ENCODE measurements at places on chromosomes 1 and 21.

DNA sequence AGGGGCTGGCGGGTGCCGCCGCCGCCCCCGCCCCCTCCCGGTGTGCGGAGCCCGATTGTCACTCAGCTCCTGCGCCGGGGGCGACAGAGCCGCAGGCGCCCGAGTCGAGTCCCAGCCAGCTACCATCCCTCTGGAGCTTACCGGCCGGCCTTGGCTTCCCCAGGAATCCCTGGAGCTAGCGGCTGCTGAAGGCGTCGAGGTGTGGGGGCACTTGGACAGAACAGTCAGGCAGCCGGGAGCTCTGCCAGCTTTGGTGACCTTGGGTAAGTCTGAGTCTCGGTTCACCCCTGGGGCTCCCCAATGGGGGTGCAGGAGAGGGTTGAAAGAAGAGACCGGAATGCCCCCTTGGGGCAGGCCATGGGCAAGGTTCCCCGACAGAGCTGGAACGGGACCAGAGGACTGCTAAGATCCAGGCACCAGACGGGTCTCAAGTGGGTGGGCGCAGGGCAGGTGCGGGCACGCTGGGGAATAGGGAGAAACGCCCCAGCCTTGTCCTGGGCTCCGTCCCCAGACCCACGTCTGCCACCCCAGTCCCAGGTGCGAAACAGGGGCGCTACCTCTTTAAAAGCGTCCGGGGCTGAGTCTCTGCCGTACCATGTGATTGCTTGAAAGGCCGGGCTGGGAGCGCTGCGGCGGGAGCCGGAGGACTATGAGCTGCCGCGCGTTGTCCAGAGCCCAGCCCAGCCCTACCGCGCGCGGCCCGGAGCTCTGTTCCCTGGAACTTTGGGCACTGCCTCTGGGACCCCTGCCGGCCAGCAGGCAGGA is at the start of gene ADORA1:
ADORA1 (plus strand) TSS at position 61 of the 765 bp plus-strand sequence. CDS start 1,116 bp downstream, outside the sequence.
- peak; percentile 37 for DNase-seq

DNA sequence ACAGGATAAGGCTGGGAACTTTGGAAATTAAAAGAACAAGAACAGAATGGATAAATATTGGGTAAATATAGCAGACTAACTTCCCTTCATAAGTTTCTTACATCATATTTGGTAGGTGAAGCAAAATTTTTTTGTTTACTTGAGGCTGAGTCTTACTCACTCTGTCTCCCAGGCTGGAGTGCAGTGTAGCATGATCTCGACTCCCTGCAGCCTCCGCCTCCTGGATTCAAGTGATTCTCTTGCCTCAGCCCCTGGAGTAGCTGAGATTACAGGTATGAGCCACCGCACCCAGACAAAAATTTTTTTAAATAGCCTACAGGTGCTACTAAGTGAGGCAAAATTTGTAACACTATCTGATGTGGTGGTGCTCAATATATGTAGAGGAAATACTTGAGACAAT is 50.7 kb downstream of the TM2D1 start:
- no peak for DNase-seq

- no peak for DNase-seq
Measured at GRCh38 chr21:34827445-34828235, 158.8 kb downstream of the CLIC6 start.

GRCh38 chr1:247453245-247453644 is 4.7 kb downstream of the OR2B11 start:
- DNase-seq = no peak

GRCh38 chr1:246760422-246761347 is 36.5 kb downstream of the SCCPDH start:
- DNase-seq = no peak

DNA sequence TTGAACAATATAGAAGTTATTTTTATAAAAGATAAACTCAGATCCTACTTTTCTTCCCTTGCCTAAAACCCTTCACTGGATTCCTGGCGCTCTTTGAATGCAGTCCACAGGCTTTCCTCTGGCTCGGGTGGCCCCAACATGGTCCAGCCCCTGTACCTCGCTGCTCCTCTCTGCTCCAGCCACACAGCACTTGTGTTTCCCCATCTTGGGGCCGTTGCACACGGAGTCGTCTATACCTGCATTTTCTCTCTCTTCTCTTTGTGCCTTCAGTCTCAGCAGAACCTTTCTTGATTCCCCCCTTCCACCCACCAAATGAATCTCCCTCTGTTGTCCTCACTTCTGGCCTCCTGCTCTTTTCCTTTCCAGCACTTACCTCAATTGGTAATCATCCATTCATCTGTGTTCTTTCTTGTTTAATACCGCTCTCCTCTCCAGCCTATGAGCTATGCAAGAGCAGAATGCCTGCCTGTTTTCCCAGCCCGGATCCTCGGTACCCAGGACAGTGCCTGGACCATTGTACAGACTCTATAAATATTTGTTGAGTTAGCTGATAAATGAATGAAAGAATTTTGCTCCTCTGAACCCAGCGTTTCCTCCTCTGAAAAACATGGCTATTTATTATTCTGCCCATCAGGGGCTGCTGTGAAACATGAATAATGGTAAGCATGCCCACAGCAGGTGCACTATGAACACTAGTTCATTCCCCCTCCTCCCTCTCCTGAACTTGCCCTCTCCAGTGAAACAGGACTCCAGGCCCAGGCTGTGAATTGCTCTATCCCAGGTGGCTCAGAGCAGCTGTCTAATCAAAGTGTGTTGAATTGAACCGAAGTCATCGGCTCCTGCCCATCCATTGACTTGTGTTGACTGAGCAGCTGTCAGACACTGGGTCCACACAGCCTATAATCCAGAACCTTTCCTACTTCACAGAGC is 266.9 kb downstream of the PTPRU start:
- no peak for DNase-seq

GRCh38 chr1:147821883-147822282 is 61.5 kb upstream of the GJA5 start:
- no peak for DNase-seq

DNA sequence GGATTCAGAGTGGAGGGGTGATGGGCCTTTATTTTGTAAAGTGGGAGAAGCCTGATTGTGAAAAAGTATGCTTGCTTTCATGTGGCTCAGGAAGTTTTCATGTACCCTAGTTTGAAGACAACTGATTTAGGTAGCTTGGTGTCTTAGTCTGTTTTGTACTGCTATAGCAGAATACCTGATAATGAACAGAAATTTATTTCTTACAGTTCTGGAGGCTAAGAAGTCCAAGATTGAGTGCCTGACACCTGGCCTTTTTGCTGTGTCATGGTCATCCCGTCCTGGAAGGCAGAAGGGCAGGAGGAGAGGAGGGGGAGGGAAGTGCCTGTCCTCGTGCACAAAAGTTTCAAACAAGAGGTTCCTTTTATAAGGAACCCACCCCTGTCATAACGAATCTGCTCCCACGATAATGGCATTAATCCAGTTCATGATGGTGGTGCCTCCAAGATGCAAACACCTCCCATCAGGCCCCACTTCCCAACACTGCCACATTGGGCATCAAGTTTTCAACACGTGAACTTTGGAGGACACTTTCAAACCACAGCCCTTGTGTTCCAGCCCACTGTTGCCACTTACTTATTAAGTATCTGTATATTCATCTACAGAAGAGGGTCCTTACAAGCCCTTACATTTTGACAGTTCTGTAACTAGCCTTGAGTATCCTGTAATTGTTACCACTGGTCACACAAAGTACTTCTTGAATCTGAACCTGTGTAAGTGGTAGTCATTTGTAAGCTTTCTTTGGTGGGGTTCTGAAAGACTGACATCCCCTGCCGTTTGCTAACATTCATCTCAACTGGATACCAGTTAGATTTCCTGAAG is 9.5 kb downstream of the UCK2 start:
- DNase-seq = no peak

- DNase-seq = no peak
Measured at GRCh38 chr1:93132638-93133037, 47.6 kb downstream of the TMED5 start.

DNA sequence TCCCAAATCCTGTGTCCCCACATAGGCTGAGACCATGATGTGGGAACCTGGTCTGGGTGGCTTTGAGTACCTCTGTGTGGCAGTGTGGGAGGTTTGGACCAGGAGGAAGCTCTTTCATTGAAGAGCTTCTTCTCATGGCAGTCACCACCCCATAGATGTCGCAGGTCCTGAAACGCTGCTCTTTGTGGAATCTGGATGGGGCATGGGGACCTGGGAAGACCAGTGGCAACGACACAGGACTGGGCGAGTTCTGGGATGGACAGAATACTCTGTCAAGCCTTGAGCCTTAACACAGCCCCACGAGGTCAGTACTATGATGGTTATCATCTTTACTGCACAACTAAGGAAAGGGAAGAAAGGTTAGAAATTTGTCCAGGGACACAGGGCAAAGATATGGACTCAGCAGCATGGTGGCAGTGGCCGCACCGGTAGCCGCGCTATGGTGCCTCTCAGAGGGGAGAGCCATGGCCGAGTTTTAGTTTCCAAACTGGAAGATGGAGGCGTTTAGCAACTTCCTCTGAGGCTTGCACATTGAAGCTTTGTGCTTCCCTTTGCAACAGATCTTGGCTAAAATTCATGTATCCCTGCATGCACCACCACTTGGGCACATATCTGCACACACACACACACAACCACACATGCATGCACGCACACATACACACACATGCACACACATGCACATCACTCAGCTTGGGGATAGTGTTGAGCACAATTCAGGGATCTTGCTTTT is 117.7 kb upstream of the C1orf174 start:
- DNase-seq = no peak

GRCh38 chr1:3089490-3089889 is 20.5 kb downstream of the PRDM16 start:
- DNase-seq = no peak

DNA sequence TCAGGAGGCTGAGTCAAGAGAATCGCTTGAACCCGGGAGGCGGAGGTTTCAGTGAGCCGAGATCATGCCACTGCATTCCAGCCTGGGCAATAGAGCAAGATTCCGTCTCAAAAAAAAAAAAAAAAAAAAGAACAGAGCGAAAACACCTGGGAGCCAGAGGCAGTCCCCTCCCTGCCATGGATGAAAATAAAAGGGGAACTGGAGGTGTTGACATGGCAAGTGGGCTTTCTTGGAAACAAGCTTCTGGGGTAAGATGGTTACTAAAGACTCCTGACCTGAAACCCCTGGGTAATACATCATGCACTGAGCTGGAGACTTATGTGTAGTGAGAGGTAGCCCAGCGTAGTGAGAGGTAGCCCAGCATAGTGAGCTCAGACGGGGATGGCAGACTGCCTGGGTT is 31.6 kb downstream of the ADCY10 start:
- no peak for DNase-seq

- DNase-seq = no peak
Measured at GRCh38 chr1:204308023-204308628, 51.6 kb downstream of the PLEKHA6 start.

GRCh38 chr1:15465674-15466073 is 9.1 kb downstream of the CELA2A start:
- no peak for DNase-seq

GRCh38 chr1:154520333-154520732 is 18.1 kb upstream of the SHE start:
- DNase-seq = no peak

- DNase-seq = no peak
Measured at GRCh38 chr1:10106241-10106640, 73.5 kb downstream of the UBE4B start.

DNA sequence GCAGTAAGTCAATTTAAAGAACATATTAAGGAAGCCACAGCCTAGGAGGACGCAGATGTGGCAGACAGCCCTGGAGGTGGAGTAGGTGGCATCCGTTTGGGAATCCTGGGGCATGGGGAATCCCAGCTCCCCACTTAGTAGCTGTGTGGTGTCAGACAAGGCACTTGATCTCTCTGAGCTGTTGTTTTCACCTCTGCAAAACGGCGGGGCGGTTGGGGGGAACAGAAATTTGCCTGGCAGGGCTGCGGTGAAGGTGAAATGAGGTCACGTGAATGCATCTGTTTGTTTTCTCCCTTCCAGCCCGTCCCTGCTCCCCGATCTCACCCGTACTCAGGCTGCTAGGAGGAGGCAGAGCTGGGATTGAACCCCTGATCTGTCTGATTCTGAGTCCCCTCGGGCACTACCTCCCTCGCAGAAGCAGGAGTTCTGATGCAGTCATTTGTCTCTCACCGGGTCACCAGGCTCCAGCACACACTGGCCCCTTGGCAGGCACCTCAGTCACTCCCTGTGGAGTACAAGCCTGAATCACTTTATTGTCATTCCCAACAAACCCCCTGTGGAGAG is 2.2 kb upstream of the LAPTM5 start:
- no peak for DNase-seq

- DNase-seq = peak; percentile 14
Measured at GRCh38 chr1:61812916-61813315, 70.6 kb downstream of the PATJ start.

DNA sequence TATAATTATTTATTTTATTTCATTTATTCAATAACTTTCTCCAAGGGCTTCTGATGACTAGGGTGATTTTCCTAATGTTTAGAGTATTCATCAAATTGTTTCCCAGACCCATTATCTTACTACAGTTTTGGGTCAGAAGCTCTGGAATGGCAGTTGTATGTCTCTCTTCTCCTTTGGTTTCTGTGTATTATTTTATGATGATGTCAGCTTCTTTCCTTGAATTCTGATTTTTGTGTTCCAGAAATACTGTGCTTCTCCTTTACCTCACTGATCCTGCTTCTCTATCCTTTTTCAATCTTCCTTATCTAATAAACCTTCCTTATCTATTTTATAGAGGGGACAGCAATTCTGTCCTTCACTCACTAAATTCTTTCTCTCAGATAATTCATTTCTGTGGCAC is 48.8 kb downstream of the LRRC8B start:
- DNase-seq = no peak

DNA sequence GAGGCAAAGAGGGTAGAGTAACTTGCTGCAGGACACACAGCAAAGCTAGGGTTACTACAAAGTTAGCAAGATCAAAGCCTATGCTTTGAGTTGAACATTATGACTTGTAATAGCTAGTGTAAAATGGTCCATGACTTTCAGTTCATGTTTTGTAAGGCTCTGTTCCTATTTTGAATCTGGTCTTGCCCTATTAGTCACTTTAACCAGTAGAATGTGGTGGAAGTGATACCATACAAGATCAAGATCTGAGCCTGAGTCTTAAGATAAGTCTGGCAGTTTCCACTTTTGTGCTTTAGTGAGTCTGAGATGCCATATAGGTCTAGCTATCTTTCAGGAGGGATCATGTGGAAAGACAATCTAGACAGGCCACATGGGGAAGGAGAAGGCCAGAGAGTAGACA is 282.1 kb upstream of the BRINP3 start:
- no peak for DNase-seq

GRCh38 chr21:44653123-44653522 is 1.3 kb downstream of the KRTAP12-4 start:
- DNase-seq = no peak

Measured in fibroblast of skin of scalp (primary cell).